Stimulated activated CD4-positive, alpha-beta T cell treated with anti-CD3 and anti-CD28 coated beads, Interleukin-15, amount 100 ng/mL, for 24 hours (primary cell): ENCODE measurements at places on chromosomes 1 and 21.
A peak's percentile ranks its signal among the peaks of the same experiment; 100 is the strongest.

GRCh38 chr1:229869240-229869639 lies 197.8 kb upstream of the GALNT2 start:
- DNase-seq: no peak

DNA sequence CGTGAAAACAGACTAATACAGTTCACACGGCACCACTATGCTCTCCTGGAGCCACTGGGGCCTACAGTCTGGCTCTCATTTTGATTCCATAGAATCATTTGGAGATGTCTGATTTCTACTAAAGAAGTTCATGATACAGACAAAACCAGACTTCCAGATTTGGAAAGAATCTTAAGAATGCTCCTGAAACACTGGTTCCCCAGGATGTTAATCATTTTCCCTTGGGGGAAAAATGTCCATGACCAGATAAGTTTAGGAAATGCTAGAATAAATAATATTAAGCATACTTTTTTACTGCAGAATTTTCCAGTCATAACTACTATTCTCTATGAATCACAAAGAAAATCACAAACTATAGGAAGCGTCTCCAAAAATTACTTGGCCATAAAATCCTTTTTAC lies 63.0 kb upstream of the RGS7 start:
- DNase-seq: no peak

DNA sequence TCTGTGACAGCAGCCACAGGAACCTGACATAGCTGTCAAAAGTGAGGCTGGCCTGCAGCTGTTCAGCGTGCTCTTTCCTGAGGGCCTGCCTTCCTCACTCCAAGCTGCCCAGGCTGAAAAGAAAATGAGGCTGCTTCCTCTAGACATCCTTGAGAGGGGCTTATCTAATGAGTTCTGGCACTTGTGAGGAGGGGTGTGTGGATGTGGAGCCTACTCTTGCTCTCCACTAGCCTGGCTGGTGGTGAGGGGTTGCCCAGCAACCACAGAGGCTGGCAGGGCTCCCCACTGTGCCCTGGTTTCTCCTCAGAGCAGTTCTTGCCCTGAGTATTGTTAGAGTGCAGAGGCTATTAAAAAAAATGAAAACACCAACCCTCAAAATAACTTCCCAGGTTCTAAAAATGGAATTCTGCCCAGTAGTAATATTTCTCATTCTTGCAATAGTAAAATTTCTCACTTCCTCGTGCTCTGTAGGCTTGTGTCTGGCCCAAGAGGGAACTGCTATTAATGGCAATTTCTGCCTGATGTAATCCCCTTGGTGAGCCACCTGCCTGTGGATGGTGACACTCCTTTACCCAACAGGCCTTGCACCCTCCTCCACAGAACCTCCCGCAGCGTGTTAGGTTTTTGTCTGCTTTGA lies 52.6 kb upstream of the EPS8L3 start:
- DNase-seq: no peak

GRCh38 chr21:26851109-26851944 lies 6.1 kb upstream of the ADAMTS1 start:
- DNase-seq: no peak

DNA sequence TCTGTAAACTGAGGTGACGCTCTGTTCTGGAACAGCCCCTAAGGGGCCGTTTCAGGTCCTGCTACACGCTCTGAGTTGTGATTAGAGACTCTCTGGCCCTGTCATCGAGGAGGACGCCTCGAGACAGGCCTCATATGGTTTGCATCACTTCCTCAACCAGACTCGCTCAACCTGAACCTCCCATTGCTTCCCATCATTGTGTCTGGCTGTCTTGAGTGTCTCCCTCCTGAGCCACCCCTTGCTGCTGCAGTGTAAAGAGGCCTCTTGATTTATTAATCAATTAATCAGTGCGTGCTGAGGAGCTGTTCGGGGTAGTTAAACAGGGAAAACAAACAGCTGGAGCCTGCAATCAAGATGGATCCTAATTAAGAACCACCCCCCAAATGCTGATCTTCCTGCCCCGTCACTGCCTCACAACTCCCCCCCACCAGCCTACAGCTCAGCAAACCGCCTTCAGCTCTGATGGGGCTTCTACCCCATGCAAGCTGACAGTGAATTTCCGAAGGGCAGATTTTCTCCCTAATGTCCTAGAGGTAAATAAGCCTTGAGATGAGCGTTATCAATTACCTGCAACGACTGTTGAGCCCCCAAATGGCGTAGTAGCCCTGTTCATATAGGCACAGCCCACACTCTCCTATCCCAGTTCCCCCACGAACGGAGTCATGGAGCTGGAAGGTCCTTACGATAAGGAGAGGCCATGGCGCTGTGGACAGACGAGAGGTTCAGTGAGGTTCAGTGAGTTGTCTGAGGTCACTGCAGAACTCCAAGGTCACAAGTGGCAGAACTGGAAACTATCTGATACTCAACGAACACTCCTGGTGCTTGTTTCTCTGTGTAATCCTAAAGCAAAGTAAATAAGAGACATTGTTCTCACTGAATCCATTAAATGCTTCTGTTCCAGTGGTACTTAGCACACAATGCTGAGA lies 210.6 kb downstream of the KIF26B start:
- DNase-seq: no peak

DNA sequence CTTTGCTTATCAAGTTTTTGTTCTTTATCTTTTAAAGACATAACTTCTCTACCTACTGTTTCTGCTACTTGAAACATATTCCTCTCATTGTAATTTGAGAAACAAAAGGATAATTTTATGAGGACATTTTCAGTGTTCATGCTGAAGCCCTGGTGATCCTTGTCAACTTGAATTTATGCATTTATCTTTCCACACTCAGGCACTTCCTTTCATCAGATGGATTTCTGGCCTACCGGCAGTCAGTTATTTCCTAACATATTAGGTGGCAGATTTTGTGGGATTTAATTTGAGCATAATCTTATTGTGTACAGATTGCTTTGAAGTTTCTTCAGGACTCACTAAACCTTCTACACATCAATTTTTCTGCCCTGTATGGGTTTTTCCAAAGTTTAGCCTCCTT lies 75.0 kb downstream of the RGL1 start:
- no peak for DNase-seq

- DNase-seq: peak; percentile 1
These were observed 586 bp downstream of the COL24A1 start for GRCh38 chr1:86155807-86156565.

DNA sequence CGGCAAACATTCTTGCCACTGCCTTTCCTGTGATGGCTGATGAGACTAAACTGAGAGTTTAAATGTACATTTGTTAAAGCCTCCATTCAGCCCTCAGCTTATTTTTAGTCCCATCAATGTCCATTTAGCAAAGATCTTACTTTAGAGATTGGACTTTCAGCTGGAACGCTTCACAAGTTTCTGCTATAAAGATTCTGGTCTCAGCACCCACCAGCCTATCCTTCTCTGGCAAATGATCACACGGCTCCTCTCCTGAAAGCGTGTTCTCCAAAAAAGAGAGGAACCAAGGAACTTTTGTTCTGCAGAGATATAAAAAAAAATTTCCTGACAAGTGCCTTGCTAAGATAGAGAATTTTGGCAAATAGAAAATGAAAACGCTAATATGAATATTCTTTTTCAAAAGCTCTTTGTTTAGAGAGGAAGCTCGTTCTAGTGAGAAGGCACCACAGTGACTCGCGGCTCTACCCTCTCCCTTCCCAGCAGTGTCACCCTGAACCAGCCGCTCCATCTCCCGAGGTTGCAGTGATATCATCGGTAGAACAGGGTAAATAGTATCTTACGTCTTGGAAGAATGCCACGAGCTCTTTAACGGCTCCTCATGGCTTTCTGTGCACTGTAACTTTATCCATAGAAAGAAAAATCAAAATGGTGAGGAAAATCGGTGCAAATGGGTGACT lies 200.2 kb downstream of the APP start:
- no peak for DNase-seq

DNA sequence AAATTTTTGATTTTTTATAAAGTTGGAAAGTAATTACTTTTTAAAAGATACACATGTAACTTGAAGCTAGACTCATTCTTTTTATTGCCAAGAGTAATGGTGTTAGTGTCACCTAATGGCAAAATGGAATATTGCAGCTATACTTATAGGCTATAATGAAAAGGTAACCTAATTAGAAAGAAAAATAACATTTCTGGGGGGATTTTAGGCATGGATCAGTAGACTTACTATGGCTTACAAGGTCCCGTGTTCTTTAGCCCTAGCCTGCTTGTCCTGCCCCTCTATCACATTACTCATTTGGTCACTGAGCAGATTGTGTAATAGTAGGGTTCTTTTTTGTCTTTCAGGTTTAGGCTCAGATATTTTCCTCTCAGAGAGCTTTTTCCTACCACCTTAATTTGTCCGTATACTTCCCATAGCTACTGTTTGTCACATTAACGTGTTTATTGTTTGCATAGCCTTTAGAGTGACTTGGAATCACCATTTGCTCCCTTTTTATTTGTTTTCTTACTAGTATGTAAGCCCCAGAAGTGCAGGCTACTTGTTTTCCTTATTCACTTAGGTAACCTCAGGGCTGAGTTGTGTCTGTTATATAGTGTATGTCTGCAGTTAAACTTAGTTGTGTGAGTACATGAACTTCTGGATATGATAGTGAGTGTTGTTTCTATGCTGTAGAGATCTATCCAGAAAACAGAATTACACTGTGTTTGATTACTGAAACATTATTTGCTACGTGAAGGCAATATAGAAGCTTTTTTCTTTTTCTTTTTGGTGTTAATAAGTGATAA lies 58.7 kb downstream of the RABGAP1L start:
- DNase-seq: no peak

GRCh38 chr1:17588048-17588871 lies 48.8 kb downstream of the ARHGEF10L start:
- no peak for DNase-seq

DNA sequence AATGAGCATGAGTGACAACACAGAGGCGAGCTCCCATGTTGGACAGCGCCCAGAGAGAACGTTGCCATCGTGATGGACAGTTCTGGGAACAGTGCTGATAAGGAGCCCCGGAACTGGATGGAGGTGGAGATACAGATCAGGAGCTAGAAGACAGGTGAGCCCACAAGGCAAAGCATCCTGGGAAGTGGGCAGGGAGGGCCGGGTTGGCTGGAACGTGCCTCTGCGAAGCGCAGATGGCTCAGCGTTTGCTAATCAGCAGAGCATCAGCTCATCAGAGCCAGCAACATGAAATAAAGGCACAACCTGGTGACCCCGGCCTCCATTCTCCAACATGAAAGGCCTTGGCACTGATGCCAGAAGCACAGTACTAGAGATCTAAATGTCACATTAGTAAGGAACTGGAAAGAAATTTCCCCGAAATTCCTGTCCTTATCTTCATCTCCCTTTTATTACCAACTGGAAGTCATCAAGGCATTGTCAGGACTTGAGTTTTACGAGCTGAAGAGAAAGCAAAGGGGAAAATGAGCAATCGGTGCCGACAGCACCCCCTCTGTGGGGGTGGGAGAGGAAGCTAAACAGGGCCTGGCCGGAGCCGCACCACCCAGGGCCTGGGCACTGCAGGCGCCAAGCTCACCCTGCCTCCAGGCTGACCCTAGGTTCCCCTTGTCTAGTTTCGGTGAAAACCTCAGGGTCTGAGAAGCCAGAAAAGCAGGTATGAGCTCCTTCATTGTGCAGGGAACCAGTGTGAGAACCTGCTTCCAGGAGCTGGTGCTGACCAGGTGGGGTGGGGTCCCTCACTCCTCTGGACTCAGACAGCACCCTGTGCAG lies 19.9 kb downstream of the ABCA4 start:
- no peak for DNase-seq

DNA sequence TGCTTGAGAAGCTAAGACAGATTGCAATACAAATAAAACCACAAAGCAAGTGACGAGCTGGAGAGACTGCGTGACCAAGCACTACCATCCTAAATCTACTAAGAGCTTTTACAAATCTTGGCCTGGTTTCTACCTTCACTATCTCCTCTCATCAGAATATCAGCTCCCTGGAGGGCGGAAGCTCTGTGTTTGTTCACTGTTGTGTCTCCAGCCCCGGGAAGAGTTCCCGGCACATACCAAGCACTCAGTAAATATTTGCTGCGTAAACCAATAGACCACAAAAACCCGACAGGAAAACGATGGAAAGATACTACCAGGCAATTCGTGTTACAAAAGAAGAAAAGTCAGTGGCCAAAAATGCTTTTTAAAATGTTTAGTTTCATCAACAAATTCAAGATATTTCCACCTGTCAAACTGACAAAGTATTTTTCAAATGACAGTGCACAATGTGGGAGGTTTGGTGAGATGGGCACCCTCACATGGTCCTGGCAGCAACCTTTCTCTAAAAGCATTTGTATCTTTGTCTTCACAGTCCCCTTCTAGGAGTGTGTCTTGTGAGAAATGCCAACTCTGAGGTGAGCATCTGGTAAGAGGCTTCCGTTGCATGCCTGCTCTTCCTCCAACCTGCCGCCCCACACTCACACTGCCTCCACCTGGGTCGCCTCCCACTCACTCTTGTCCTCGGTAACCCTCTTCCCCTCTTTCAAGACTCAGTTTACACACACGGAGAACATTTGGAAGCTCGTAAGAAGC lies 34.7 kb downstream of the SLC1A7 start:
- no peak for DNase-seq

DNA sequence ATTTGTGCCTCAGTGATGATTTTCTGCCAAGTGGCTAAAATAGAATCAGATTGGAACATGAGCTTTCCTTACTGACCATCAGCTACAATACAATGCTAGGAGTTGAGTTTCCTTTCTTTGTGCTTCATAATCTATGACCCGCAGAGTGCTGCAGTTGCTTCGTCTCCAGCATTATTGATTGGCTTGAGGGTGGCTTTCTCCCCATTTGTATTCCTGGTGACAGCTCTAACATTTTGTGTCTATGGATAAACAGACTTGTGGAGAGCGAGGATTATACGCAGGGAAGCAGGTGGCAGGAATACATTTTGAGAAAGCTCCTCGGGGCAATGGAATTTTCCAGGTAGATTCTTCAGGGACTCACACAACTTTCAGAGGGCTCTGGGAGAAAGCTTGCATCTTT lies 223.2 kb downstream of the HHAT start:
- DNase-seq: no peak

DNA sequence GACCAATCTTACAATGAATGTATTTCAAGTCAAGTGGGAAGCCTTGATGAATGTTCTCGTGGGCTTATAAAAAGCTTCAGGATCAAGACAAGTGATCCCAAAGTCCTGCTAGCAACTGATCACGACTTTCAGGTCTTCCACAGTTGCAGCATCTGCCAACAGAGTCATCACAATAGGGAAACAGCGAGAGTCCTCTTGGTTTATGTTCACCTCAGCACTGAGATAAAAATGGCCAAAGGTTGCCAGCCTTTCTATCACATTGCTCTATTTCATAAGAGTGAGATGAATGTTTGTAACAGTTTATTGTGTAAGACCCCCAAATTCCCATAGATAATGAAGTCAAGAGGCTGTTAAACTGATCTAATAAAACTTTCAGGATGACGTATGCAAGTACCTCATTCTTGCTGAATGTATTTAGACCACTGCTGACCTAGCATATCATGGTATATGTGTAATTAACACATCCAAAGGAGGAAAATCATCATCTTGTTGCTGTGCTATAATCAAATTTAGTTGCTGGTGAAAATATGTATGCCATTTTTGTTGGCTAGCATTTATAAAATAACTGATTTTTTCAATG lies 150.6 kb downstream of the TGFBR3 start:
- DNase-seq: no peak

- no peak for DNase-seq
These were observed 569.0 kb upstream of the ADGRL2 start for GRCh38 chr1:81231729-81232038.

- no peak for DNase-seq
These were observed 1.0 kb upstream of the SAMD13 start for GRCh38 chr1:84300501-84300900.

GRCh38 chr1:230362949-230363348 lies 63.2 kb downstream of the PGBD5 start:
- no peak for DNase-seq
